NCI-H1092 (cell line): ENCODE measurements at places on chromosomes 6 and 20.

GRCh38 chr20:59050437-59050836, 7.9 kb upstream of the PRELID3B start:
- DNase-seq: no peak

DNA sequence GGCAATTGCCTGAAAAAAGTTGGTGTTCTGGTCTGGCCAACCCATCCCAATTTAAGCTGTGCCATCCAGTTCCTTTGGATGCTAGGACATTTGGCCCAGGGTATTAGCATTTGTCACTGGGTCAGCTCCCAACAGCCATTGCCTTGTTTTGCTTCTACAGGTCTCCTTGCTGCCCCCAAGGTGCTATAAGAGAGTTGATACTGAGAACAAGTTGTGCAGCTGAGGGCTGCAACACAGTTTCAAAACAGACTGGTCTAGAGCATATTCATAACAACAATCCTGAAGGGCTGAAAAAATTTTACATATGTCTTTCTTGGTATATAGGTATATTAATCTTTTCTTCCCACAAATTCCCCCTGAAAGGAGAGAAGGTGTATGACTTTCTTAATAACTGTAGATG, 61.0 kb downstream of the LYRM4 start:
- no peak for DNase-seq

- DNase-seq: no peak
These were observed 130.7 kb downstream of the UTRN start for GRCh38 chr6:144415835-144416237.

DNA sequence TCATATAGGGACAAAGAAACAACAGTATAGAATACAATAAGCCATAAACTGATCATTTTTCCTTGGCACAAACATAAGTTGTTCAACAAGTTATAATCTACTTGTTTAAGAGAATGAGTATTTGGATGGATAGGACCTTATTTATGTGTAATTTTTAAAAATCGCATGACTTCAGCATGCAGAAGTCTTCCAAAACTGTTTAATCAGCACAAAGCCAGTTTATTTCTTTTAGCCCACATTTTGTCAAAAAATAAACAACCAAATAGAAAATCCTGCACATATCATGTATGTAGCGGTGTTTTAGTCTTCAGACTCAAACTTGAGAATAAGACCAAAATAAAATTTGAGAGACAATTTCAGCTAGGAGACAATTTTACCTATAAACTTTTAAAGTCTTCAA, 304.7 kb downstream of the TRDN start:
- no peak for DNase-seq

GRCh38 chr20:57738484-57738883, 28.7 kb upstream of the PMEPA1 start:
- DNase-seq: no peak
